CD4-positive, alpha-beta T cell treated with Interleukin-17A for 4 hours (primary cell): ENCODE measurements at places on chromosomes 5 and 9.

DNA sequence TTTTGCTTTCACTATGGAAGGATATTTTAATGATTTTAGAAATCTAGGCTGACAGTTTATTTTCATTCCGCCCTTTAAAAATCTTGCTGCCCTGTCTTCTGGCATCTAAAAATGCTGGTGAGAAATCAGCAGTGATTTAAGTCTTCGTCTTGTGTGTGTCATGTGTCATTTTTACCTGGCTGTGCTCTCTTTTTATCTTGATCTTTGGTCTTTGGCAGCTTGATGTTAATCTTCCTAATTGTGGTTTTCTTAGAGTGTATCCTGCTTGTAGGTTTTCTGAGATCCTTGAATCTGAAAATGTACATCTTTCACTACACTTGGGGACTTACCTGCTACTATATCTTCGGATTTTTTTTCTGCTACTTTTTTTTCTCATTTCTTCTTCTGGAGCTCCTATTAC lies 11.9 kb upstream of the LPCAT1 start:
- no peak for DNase-seq

DNA sequence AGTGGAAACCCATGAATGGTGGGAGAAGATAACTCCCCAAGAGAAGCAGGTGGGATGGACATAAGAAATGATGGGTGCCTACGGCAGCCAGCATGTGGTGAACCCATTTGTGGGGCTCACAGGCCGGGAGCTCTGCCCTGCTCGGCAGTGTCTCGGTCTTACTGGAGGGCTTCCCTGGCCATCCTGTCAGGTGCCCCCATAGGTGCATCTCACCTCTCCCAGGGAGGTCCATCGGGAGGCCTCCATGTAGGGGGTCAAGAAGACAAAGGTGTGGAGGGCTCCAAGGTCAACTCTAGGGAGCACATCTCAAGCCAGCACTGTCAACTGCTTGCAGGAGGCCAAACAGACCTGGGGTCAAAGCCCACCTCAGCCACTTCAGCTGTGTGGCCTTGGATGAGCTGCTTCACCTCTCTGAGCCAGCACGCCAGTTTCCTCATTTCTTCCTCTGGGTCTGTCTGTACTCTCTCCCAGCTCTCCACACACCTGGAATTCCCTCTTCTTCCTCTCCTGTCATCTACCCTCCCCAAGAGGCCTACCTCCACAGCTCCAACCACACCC lies 10.5 kb upstream of the ADGRD2 start:
- no peak for DNase-seq

GRCh38 chr5:124650147-124650561 lies 96.3 kb downstream of the ZNF608 start:
- DNase-seq: no peak

- DNase-seq: no peak
Observed at GRCh38 chr5:151374539-151374938, 27.2 kb upstream of the SLC36A2 start.

DNA sequence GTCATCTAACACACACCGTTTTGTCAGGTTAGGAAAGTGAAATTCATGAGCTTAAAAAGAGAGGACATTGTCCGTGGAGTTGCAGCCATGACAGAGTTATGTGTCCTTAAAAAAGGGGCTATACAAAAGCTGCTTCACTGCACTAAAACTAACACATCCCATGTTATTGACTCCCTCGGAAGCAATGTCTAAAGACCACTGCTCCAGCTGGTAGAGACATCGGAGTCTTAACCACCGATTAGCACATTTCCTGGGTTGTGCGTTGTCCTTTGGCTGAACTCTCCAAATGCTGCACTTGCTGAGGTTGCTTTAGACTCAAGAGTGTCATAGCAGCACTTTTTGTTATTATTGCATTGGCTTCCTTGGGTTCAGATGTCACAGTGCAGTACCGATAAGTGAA lies 128.3 kb upstream of the C9orf72 start:
- DNase-seq: no peak

DNA sequence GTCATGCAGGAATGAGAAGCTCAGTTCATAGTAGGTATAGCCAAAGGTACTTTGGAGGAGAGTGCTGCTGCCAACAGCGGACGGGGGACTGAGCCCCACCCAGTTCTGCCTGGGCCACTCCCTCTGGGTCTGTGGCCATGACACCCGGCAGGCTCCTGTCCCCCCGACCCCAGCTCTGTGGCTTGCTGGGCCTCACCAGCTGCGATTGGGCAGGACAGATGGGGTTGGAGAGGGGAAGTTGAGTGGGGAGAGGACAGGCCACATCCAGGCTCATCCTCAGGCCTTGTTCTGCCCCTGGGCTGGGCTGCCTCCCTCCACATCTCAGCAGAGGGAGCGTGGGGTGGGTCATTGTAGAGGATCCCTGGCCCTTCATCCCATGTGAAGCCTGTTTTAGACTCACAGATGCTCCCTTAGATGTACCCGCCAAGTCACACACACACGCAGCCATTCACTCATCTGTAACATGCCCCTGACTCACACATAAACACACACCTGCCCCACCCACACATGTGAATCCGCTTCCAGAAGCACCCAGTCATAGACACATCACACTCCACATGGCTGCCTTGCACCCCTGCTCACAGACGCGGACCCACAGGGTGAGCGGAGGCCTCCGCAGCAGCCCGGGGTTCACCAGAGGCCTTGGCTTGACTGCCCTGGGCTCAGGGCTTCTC lies 48.8 kb downstream of the NTNG2 start:
- DNase-seq: no peak

DNA sequence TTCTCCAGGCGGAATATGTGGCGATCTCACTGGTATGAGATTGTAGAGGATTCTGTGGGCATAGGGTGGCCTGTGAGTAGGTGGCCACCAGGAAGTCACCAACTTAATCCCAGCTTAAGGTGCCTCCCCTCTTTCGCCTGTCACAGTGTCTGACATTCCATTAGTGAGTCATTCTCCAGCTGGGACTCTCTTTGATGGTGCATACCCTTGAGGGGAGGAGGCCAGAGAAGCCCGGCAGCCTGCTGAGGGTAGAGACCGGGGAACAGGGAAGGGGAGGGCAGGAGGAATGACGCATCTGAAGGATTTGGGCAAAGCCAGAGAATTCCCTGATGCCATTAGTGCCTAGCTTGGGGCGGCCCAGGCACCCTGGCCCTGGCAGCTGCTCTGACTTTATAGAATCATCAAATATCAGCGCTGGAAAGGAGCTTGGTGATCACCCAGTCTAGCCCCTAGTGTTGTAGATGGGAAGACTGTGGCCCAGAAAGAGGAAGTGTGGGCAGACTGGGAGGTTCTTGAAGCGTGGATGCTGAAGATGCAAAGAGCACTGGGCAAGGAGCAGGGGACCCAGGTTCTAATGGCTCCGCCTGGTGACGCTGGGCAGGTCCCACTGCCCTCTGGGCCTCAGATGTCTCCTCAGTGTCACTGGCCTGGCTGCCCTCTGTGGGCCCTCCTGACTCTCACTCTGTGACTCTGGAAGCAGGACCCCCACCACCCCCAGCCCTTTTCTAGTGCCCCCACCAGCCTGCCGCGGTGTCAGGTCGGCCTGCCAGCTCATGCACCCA lies 41.4 kb downstream of the DAB2IP start:
- DNase-seq: no peak

- no peak for DNase-seq
Observed at GRCh38 chr9:120724757-120725400, 10.6 kb upstream of the MEGF9 start.

DNA sequence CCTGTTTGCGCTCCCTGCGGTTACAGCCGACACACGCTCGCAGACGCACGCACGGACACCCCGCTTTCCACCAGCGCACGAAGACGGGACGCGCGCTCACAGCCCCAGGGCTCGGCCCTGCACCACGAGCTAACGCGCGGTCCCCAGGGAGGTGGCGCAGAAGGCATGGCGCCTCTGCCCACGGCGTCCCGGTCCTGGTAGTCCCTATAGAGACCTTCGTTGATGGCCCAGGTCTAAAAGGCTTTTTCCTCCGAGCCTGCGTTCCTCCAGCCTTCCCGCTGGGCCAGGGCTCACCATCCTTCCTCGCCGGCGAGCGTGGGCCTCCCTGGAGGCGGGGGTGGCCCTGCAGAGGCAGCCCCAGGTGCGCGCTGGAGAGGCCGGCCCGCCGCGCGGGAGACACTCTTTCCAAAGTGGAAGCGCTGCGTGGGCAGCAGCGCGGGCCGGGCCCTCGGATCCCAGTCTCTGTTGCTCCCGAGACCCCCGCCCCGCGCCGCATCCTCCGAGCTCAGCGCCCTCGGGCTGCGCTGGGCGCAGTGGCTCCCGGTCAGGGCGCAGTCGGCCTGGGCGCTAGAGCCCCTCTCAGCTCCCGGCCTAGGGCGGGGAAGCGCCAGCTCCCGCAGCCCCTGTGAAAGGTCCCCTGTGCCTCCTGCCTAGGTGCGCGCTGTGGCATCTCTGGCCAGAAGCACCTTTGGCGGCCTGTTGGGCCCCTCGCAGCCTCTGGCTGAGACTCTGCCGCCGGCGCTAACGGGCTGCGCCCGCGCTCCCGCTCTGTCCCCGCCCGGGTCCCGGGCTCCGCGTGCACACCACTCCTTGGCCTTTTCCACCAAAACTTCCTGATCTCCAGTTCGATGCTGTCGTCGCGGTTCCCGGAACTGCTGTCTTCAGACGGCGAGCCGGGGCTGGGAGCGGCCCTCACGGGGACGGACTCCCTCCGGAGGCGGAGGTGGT lies 31.9 kb upstream of the FANCC start:
- no peak for DNase-seq
